Thyroid gland (tissue), 4 donors: ENCODE measurements at places on chromosomes 5 and 9. TPM values are rescaled to one million over a fixed set of nuclear protein-coding genes. Genes with fewer than 3 reads are reported as not detected.

- no peaks in the 10 kb centered on the region for H3K36me3 ChIP-seq
- no peak overlapping the region for H3K4me3 ChIP-seq
- H3K27ac ChIP-seq: no peak overlapping the region
- H3K4me1 ChIP-seq: no peaks in the 10 kb centered on the region
- H3K27me3 ChIP-seq: no peaks in the 10 kb centered on the region
Measured at GRCh38 chr9:32558408-32558934, 6.1 kb upstream of the TOPORS start.

PCDHB3 gene
- 2.6 TPM for total RNA-seq

NLN gene
- total RNA-seq: 8.7 TPM

- H3K27ac ChIP-seq: no peak overlapping the region
- H3K4me1 ChIP-seq: peaks cover 26% of the 10 kb centered on the region
- no peaks in the 10 kb centered on the region for H3K36me3 ChIP-seq
Measured at GRCh38 chr5:134594797-134595457, 37.7 kb downstream of the SAR1B start.
